ENCODE measurements at places on chromosomes 6 and 20.
A peak's percentile ranks its signal among the peaks of the same experiment; 100 is the strongest.

GRCh38 chr20:13331536-13331935, 110.5 kb downstream of the ISM1 start:
- no peak for DNase-seq

DNA sequence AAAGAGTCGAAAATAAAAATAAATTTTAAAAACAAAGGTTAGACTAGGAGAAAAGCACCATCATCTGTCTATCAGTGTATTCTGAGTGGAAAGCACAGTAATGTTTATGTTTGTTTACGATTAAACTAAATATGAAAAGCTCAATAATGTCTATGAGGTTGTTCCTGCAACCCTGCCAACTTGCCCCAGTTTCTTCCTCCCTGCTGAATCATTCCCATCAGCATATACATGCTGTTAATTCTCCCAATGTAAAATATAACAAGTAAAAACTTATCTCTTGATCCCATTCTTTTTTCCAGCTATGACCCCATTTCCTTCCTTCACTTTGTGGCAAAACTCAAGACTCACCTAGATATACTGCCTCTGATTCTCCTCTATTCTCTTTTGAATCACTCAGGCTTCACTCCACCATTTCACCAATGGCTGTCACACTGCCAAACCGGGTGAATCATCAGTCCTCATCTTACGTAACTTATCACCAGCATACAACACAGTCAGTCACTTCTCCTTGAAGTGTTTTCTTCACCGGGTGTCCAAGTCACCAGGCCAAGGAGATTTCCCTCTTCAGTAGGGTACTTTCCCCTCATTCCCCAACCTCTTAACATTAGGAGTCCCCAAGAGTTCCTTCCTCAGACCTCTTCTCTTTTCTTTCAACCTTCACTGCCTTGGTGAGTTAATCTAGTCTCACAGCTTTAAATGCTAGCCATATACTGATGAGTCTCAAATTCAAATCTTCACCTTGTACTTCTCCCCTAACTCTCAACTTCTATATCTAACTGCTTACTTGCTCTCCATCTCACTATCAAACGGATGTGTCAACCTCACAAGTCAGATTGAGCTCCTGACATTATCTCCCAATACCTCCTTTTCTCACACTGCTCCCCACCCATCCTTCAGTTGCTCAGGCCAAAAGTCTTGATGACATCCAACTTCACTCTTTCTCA, 6.2 kb downstream of the TMEM242 start:
- DNase-seq = no peak

- DNase-seq = no peak
Measured at GRCh38 chr6:1403851-1404712, 14.7 kb downstream of the FOXF2 start.

DNA sequence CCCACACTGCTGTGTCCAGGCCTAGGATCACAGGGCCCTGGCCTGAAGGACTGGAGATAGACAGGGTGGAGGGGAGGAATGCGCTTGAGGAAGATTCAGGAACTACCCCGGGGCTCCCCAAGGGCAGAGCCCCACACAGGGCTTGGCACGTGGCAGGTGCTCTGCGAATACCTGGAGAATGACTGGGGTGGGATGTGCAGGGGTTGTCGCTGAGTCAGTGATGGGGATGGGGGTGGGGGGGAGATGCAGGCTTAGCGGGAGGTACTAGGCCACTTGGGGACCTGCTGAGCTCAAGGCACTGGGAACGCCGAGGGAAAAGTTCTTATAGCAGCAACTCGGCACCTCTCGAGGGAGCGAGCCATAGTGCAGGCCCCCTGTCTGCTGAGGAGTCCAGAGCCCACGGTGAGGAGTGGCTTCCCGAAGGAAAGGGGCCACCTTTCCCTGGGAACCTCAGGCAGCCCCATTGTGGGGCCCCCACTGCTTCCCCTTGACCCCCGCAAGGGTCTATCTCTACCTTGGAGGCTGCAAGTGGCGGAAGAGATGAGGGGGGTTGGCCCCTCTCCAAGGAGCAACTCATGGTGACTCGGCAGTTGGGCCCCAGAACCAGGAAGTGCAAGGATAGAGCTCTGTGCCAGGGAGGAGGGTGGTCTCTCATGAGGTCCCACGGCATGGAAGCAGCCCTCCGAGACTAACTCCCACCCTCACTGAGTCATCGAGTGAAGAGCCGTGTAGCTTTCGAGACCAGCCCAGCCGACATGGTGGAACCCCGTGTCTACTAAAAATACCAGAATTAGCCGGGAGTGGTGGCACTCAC, 33.1 kb downstream of the SRC start:
- DNase-seq = no peak

GRCh38 chr6:16274483-16274882, 36.1 kb downstream of the GMPR start:
- no peak for DNase-seq

DNA sequence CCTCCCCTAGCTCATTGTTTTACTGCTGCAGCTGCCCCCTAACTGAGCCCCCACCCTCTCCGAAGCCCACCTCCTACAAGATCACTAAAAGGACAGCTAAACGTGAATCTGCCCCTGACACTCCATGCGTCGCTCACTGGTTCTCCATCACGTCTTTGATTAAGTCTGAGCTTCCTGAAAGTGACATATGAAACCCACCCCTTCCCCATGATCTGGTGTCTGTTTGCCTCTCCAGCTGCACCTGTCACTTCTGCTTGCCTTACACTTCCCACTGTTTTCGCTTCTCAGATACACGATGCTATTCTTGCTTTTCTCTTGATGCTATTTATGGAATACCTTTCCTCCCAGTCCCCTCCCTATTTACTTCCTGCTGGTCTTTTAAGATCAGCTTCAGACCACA, 8.0 kb upstream of the PERP start:
- no peak for DNase-seq

GRCh38 chr6:126100386-126100785, 114.0 kb downstream of the TRMT11 start:
- no peak for DNase-seq

DNA sequence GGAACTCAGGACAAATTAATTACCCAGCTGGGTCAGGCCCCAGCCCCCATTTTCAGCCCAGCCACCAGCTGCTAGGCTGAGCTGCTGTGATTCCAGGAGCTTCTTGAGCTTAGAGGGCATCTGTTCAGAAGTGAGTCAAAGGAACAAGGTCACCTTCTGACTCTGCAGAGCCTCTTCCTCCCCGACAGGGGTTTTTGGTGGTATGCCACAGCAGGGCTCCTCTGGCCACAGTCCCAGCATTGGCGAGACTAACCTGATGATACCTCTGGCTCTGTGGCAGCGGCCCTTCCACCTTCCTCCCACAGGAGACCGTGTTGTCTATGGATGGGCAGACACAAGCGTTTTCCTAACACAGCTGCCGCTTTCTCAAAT, 39.7 kb downstream of the ZC3H12D start:
- no peak for DNase-seq

- no peak for DNase-seq
Measured at GRCh38 chr20:62266340-62266739, 28.0 kb downstream of the OSBPL2 start.

GRCh38 chr20:51700809-51701285, 67.3 kb downstream of the ATP9A start:
- no peak for DNase-seq

DNA sequence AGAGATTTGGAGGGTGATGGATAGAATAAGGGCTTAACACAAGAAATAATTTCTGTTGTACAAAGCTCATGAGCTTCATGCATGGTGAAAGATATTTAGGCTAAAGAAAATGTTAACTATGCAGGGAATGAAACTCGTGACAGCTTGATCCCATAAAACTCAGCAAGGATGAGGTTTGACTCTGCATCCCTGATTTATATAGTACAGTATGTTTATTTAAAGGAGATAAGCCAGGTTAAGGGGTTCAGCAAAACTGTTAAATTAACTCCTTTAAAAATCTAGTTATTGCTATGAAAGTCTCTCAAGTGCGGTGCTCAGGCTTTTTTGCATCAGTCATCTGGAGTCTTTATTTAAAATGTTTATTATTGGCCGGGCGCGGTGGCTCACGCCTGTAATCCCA, 326.4 kb downstream of the LAMA2 start:
- DNase-seq = no peak

- no peak for DNase-seq
Measured at GRCh38 chr6:143701349-143702234, 23.8 kb downstream of the PHACTR2 start.

DNA sequence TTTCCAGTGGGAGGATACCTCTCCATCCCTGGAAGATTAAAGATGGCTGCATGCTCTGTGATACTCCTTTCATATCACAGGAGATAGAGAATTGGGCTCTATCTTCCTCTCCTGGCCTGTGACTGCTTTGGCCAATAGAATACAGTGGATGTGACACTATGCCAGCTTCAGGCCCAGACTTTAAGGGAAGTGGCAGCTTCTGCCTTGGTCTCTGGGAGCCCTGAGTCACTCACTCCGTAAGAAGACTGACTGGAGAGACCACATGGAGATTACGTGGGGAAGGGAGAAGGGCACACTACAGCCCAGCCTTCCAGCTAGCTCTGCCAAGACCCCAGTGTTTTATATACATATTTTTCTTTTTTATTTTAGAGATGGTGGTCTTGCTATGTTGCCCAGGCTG, 10.4 kb upstream of the MMP9 start:
- DNase-seq = no peak

- peak; percentile 25 for DNase-seq
Measured at GRCh38 chr6:45422503-45423110, 44.9 kb upstream of the SUPT3H start.

GRCh38 chr6:90369024-90369519, 72.4 kb upstream of the BACH2 start:
- no peak for DNase-seq

DNA sequence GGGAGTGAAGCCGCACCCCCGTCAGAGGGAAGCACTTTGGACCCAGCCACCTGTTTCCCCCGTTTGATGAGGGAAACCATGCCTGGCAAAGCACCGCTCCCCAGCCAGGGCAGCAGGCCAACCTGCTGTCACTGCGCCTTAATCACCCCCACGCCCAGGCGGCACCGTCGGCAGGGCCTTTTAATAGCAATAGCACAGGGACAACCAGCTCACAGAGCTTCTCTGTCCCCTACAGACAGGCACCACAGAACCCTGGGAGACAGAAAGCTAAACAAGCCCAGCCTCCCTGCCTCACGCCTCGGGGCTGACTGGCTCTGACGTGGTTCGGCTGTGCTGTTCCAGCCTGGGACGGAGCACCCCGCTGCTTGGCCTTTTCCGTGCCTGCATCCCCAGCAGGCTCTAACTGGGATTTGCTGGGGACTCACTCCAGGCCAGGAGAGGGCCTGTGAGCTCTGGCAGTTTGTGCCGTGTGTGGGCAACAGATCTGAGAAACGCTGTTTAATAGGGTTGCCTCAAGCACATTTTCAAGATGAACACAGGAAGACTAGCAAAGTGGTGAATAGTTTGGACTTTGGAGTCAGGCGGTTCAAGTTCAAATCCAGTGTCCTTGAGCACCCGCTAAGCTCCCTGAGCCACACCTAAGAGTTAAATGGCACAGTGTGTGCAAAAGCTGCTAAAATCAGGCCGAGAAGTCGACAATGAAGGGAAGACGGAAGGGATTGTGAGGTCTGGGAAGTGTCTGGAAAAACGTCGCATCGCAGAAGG, 223.8 kb downstream of the NRN1 start:
- DNase-seq = no peak

- DNase-seq = no peak
Measured at GRCh38 chr20:44117296-44118184, 69.4 kb downstream of the JPH2 start.

Data from stimulated activated CD4-positive, alpha-beta T cell treated with anti-CD3 and anti-CD28 coated beads, Interleukin-15, amount 100 ng/mL, for 1 hour (primary cell).